ENCODE measurements at places on chromosomes 1 and 21. TPM values are rescaled to one million over a fixed set of nuclear protein-coding genes. Genes with fewer than 3 reads are reported as not detected.
A peak's percentile ranks its signal among the peaks of the same experiment; 100 is the strongest.

The EPS8L3 gene
- not detected for total RNA-seq

DNA sequence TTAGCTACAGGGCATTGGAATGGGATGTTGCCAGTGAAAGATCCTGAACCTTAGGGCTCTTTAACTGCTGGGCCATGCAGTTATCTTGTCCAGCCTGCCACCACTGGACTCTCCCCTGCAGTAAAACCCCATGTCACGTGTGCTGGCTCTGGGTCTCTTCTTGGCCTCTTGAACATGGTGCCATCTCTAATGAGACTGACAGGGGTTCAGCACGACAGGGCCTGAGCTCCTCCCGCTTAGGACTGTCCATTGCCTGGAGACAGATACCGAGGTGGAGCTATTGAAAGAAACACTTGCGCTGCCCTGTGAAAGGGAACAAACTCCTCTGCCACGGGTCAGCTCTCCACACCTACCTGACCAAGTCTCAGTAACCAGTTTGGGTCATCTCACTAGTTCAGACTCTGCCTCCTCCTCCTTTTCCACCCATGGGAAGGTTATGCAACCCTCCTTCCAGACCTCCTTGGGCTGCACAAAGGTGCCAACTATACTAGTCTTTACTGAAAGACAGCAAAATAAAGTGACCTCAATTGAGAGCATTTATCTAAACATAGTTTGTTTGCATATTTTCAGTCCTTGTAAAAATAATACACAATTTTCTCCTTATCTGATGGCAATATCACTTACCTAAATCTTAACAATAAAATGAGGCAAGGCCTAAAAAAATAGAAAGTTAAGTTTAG is 66.0 kb downstream of the GNG12 start:
- H3K36me3 ChIP-seq: no peaks in the 10 kb centered on the region
- H3K27ac ChIP-seq: no peak overlapping the region
- no peak overlapping the region for H3K4me3 ChIP-seq
- no peaks in the 10 kb centered on the region for H3K27me3 ChIP-seq

- no peaks in the 10 kb centered on the region for H3K4me1 ChIP-seq
- H3K27ac ChIP-seq: no peak overlapping the region
- no peaks in the 10 kb centered on the region for H3K36me3 ChIP-seq
- no peak overlapping the region for H3K4me3 ChIP-seq
- no peaks in the 10 kb centered on the region for H3K27me3 ChIP-seq
These were observed 82.5 kb downstream of the ST3GAL3 start for GRCh38 chr1:43789604-43790550.

GRCh38 chr1:221157026-221157761 is 278.0 kb downstream of the HLX start:
- H3K27me3 ChIP-seq: no peaks in the 10 kb centered on the region
- peaks cover 10% of the 10 kb centered on the region for H3K4me1 ChIP-seq

The SHISA4 gene
- total RNA-seq: 3.0 TPM

DNA sequence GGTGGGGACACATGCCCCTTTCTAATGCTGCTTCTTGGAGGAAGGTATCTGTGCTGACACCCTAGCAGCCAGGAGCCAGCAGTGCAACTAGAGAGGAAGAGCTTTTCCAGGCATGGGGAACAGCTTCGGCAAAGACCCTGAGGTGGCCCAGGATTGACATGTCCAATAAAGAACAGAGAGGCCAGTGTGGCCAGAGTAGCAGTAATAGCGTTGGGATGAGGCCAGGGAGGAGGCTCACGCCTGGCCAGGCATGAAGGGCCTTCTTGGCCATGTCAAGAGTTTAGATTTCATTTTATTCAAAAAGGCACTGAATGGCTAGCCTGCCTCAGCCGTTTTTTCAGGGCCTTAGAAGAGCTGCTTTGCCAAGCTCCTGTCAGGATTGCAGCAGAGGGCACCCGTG is 16.3 kb upstream of the ADAMTSL4 start:
- H3K4me3 ChIP-seq: no peak overlapping the region
- no peaks in the 10 kb centered on the region for H3K27me3 ChIP-seq
- peaks cover 4% of the 10 kb centered on the region for H3K4me1 ChIP-seq

The VWA1 gene
- total RNA-seq: 7.0 TPM

DNA sequence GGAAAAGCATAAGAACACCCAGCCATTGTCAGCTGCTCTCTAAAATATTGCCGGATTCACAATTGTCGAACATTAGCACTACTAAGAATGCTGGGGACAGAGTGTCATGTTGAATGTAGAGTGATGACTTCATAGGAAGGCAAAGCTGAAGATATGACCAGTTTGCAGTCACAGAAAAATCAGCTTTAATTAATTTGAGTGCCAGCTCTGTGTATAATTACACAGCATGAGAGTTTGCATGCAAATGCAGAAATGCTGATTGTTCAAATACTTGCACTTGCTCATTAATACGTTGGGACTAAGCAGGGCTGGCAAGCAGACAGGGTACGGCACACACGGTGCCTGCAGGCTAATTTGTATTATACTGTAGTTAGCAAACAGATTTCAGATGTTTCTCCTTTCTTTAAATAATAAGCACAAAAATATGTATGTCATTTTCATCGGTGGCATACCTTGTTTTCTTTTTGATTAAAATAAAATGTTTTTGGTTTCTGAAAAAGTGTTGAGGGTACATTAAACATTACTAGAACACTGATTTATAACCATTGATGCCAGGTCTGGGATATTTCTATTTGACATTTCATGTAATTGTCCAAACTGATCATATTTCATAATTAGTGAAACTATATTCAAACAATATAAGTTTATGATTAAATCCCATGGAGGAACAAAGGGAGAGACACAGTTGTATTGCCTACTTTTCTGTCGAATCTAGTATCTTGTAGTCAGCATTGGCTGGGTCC is 99.8 kb upstream of the ADGRL2 start:
- H3K4me3 ChIP-seq: no peak overlapping the region
- no peaks in the 10 kb centered on the region for H3K36me3 ChIP-seq
- H3K27me3 ChIP-seq: no peaks in the 10 kb centered on the region
- H3K27ac ChIP-seq: no peak overlapping the region
- DNase-seq: no peak

GRCh38 chr1:205955499-205955898 is 12.2 kb upstream of the SLC26A9 start:
- H3K4me3 ChIP-seq: no peak overlapping the region
- peaks cover 5% of the 10 kb centered on the region for H3K4me1 ChIP-seq
- no peaks in the 10 kb centered on the region for H3K27me3 ChIP-seq

The GBP2 gene
- total RNA-seq: not detected

DNA sequence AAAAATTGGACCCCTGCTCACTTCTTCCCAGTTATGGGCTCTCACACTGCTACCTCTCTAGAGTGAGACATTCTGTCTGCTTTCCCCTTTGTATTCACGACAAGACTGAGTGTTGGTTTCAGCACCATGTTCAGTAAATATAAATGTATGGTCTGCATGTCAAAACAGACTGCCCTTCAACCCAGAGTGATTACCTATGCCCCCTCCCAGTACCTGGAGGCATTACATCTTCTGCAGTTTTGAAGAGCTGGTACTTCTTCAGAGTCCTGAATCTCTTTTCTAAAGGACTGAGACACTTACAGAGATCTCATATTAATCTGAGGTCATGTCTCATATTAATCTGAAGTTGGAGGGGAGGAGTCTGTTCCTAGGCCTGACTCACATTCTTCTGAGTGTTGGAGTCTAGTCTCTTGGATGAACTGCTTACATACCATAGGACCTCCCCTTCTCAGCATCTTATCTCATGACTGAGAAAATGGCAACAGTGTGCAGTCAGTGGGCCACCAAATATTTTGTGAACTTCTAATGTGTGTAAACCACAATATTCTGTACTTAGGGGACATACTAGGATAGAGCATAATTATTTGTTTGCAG is 80.3 kb downstream of the RGL1 start:
- no peak overlapping the region for H3K4me3 ChIP-seq
- peaks cover 12% of the 10 kb centered on the region for H3K4me1 ChIP-seq
- DNase-seq: no peak
- H3K27ac ChIP-seq: no peak overlapping the region
- no peaks in the 10 kb centered on the region for H3K36me3 ChIP-seq
- H3K27me3 ChIP-seq: no peaks in the 10 kb centered on the region

- no peaks in the 10 kb centered on the region for H3K36me3 ChIP-seq
- H3K27ac ChIP-seq: no peak overlapping the region
- peak; percentile 13 for DNase-seq
- H3K4me3 ChIP-seq: no peak overlapping the region
- H3K27me3 ChIP-seq: peaks cover 31% of the 10 kb centered on the region
- no peaks in the 10 kb centered on the region for H3K4me1 ChIP-seq
These were observed 1.4 kb downstream of the C1orf94 start for GRCh38 chr1:34178072-34178471.

GRCh38 chr1:151945725-151946722 is 36.7 kb upstream of the THEM4 start:
- DNase-seq: peak; percentile 16
- no peaks in the 10 kb centered on the region for H3K4me1 ChIP-seq
- H3K27me3 ChIP-seq: no peaks in the 10 kb centered on the region

DNA sequence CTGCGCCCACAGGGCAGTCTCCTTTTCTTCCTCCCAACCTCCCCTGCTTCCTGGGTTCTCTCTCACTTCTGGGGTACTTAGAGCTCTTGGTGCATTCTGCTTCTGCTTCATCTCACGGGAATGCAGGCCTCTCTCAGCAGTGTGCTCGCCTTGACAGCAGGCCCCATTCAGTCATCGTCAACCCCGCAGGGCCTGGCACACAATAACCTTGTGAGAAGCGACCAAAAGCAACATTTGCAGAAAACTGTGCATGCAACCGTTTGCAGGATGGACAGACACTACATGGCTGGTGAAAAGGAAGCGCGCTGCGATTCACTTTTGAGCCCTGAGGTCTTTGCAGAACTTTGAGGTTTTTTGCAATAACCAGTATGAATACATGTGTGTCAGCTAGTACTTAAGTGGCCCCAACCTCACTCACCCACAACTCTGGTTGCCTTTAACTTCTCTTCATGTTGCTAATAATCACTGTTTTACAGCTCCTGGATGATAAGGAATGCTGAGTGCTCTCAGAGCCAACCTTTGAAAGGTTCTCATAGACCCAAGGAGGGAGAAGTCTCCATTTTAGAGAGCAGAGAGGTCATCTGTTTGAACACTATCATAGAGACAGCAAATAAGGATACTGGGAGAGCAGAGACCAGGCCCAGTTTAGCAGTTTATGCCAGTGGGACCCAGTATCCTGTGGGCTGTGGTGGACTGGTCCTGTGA is 2.5 kb upstream of the CD160 start:
- H3K36me3 ChIP-seq: no peaks in the 10 kb centered on the region
- peaks cover 14% of the 10 kb centered on the region for H3K4me1 ChIP-seq
- no peak overlapping the region for H3K27ac ChIP-seq

The DNAI4 gene
- 3.2 TPM for total RNA-seq

DNA sequence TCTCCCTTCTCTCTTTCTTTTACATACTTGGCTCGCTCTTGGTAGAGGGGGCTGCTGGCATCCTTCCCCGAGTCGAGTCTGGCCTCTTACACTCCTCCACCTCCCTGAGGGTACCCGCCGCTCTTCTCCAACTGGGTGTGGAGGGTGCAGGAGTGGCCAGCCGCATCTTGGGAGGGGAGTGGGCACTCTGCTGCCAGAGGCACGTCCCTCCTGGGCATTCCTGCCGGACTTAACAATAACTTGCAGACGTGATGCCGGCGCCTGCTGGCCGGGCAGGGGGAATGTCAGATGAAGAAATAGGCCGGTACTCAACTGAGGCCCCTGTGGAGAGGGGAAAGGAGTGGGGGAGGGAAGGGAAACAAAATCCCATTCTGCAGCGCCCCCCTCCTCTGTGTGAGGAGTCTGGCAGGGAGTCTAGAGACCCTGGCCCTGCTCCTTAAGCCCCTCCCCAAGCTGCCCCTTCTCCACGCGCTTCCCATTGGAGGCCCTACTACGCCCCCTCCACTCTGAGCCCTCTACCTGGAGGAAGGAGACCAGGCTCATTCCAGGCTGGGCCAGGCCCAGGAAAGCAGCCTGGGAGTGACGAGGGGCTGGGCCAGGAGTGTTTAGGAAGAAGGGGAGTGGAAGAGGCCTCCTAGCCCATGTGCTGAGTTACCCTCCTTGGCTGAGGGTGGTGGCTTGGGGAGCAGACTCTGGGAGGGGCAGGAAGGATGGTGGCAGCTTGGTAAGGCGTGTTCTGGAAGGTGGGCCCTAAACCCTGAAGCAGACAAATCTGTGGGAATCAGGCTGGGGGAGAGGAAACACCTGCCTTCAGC is 1.8 kb downstream of the ATP2B4 start:
- H3K27ac ChIP-seq: no peak overlapping the region
- DNase-seq: peak; percentile 89
- peaks cover 15% of the 10 kb centered on the region for H3K27me3 ChIP-seq
- H3K36me3 ChIP-seq: no peaks in the 10 kb centered on the region

DNA sequence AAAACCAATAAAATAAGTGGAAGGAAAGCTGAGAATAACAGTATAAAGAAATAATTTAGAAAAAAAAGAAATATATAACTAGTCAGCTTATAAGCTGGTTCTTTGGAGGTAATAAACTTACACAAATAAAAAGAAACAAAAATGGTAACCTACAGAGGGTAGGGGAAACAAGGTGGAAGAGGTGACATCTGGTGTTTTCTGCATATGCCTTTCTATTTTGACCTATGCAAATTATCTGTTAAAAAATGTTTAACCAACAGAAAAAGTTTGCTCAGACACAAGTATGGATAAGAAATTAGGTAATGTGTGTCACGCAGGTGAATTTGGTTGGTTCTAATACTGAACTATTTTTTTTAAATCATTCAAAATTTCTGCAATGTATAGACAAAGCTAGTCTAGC is 53.6 kb upstream of the DMRTA2 start:
- H3K36me3 ChIP-seq: no peaks in the 10 kb centered on the region
- H3K4me3 ChIP-seq: no peak overlapping the region
- no peaks in the 10 kb centered on the region for H3K27me3 ChIP-seq

GRCh38 chr1:22582661-22583635 is 19.7 kb downstream of the EPHA8 start:
- no peaks in the 10 kb centered on the region for H3K27me3 ChIP-seq
- DNase-seq: no peak
- H3K36me3 ChIP-seq: no peaks in the 10 kb centered on the region

DNA sequence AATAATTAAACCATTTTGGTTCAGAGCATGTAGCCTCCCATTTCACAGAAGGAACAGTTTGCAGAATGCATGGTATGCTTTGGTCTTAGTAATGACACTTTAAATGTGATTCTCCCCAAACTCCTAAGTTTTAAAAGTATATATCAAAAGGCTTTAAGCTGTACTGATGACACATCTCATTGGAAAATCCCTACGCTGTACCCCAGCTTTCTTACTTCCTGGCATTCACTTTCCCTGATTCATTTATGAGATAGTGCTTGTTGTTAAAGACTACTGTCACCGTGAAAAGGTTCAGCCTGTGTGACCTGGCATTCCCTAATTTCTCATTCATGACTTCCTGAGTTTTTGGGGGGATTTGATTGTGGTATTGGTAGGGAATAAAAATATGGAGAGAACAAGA is 53.4 kb downstream of the MPZL1 start:
- H3K4me1 ChIP-seq: peaks cover 5% of the 10 kb centered on the region
- H3K36me3 ChIP-seq: peaks cover 8% of the 10 kb centered on the region
- H3K27ac ChIP-seq: no peak overlapping the region
- no peak for DNase-seq
- no peaks in the 10 kb centered on the region for H3K27me3 ChIP-seq

The SLC25A34 gene
- 0.34 TPM for total RNA-seq

The CYP4A11 gene
- not detected for total RNA-seq

GRCh38 chr1:115757856-115758255 is 10.7 kb downstream of the CASQ2 start:
- no peaks in the 10 kb centered on the region for H3K36me3 ChIP-seq
- H3K27me3 ChIP-seq: no peaks in the 10 kb centered on the region
- DNase-seq: no peak
- H3K27ac ChIP-seq: no peak overlapping the region

Measured in neural progenitor cell (in vitro differentiated cells).